Stimulated activated CD4-positive, alpha-beta T cell treated with anti-CD3 and anti-CD28 coated beads, Interleukin-1b, Interleukin-23, amount 100 ng/mL, for 1 hour (primary cell): ENCODE measurements at places on chromosomes 7 and 10.

DNA sequence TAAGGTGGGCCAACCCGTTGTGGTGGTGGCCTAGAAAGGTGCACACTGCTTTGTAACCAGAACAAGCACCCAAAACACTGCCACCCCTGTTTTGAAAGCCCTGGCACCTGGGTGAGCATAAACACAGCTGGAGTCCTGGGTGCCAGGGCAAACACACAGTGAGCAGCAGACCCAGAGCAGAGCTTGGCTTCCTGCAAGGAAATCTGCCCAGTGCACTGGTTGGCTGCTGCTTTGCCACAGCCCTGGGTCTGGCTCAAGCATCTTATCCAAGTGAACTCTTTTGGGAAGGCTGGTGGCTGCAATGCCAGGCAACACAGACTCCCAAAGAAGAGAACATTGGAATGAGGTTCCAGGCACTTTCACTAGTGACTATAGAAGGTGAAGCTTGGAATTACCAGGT is 145.5 kb upstream of the PDE1C start:
- no peak for DNase-seq

DNA sequence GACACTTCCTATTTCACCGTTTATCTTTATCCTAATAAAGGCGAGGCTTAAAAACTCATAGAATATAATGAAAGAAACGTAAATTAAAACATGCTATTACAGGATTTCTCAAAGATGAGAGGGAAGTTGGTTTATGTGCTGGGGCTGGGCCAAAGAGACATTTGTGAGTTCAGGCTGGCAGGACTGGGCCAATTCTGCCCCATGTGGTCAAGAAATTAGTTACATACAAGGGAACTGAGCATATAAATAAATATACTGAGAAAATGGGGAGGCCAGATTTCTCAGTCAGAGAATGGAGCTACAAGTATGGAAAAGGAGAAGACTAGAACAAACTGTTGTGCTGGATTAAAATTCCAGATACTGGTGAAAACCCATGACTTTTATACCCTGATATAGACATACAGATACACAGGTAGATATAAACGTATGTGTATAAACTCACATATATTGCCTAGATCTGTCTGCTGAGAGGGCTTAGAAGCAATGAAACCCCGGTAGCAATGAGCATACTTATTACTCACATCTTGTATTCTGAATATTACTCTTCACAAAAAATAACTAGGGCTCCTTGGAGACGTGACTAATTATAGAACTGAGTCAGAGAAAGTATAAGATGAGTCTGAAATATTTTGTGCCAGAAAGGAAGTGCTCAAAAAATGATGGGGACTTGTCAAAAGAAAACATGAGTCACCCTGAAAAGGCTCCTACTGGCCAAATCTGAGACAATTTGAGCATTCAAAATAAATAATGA is 155.7 kb upstream of the FGFR2 start:
- no peak for DNase-seq

GRCh38 chr10:120705309-120705708 is 145.9 kb upstream of the WDR11 start:
- DNase-seq, result no peak

DNA sequence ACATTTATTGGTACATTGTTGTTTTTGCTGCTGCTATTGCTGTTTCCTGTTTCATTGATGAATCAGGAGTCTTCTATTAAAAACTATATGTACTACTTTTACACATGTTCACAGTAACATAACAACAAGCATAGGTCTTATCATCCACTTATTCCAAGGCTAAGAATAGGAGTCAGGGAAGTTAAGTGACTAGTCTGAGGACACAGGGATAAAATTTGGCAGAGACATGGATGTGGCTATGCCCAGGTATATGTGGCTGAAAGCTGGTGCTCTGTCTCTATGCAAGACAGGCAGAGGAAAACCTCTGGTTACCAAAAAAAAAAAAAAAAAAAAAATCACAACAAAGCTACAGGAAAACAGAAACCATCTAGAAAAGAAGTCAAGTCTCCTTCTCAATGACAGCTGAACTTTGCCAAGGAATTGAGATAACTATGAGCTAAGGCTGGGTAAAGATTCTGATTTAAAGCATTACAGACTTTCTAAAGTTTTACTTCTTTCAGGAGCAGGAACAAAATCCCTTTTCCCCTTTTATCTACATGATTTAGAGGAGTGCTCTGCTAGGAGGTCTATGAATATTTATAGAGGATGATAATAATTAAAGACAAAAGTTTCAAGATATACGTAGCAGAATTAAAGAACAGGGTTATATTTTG is 70.0 kb downstream of the GPR141 start:
- DNase-seq, result no peak

DNA sequence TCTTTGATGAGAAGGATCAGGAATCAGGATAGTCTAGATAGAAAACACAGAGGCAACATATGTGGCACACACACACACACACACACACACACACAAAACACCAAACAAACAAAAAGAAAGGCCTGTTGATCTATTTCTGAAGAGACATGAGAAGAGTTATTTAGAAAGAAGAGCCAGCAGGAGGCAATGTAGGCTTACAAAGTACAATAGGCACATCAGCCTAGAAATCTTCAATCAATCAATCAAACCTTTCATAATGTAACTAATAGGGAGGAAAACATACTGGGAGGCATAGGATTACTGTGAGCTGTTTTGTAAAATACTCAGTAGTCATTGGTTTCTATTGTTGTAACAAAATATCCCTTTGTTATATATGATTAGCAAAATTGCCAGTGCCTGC is 47.3 kb upstream of the TES start:
- DNase-seq, result no peak

DNA sequence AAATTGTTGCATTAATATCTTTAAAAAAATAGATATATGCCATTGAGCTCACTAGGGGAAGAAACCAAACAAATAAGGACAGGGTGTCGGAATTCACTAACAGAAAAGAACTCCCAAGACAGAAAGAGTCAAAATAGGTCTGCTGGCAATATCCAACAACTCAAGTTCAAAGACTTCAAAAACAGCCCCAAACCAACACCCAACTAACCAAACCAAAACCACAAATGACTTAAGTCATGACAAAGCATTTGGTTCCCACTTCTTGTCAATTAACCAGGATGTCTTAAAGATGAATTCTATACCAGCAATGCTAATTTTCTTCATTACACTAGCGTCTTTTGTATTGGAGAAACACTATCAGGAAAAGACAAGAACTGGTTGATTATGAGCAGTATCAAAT is 249.0 kb upstream of the PLXNA4 start:
- no peak for DNase-seq

DNA sequence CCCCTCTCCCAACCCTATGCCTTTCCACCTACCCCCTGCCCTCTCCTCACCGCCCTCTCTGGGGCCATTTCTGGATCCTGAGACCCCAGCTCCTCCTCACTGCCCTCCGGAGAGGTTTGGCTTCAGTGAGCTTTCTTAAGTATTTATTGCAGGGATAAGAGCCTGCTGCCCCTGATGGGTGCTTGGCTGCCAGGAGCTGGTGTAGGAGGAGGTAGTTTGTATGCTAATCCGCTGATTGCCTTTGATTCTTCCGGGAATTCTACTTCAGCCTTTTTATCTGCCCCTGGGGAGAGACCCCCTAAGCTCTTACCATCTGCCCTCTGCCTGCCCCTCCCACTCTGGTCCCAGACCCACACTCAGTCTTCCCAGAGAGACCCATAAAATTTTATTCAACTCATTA is 263.5 kb upstream of the PODXL start:
- no peak for DNase-seq

DNA sequence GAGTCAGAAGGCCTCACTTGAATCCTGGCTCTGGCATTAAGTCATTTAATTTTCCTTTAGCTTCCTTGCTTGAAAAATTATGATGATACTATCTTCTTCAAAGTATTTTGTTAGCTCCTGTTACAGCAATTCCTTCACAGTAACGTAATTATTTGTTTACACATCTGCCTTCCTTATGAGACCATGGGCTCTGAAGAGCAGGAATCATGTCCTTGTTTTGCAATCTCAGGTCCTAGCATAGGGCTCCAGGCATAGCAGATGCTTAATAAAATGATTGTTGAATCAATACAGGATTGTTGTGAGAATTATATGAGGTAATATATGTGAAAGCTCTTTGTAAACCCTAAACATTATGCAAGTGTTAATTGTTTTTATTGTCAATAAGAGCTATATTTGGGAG is 25.5 kb downstream of the KLHDC10 start:
- DNase-seq, result no peak

GRCh38 chr10:101120884-101121653 is 10.0 kb upstream of the TLX1 start:
- DNase-seq, result no peak

- DNase-seq, result no peak
Observed at GRCh38 chr7:108114117-108114841, 15.9 kb downstream of the LAMB4 start.

DNA sequence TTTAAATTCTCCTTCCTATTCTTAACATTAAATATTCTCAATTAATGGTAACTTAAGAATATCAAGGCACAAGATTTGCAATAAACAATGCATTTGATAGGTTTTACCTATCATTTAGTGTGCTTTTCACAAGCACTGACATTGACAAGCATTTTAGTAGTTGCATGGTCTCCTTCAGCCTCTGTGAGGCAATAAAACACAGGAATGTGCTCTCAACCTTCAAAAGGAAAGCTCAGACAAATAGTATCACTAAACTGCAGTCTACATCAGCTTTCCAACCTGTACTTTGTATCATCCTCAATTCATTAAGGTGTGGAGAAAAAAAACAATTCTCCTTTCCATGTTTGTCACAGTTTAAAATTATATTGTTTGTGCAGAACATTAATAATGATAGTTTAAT is 51.1 kb upstream of the TSPAN13 start:
- no peak for DNase-seq

DNA sequence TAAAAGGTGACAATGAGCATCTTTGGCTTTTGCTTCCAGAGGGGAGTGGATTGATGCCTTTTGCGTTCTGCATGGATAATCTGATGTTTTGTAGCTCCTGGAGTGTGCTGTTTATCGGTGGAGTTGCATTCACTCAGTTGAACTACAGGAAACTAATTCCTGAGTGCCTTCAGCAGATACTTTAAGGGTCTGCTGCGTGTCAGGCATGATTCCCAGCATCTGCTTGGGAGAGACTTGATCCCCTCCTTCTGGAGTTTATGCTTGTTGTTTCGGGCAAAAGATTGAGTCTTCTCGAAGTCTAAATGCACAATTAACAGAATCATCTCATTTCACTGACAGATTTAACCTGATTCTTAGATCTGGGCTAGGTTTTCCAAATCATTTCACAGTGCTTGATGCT is 46.2 kb downstream of the CELF2 start:
- DNase-seq, result no peak

DNA sequence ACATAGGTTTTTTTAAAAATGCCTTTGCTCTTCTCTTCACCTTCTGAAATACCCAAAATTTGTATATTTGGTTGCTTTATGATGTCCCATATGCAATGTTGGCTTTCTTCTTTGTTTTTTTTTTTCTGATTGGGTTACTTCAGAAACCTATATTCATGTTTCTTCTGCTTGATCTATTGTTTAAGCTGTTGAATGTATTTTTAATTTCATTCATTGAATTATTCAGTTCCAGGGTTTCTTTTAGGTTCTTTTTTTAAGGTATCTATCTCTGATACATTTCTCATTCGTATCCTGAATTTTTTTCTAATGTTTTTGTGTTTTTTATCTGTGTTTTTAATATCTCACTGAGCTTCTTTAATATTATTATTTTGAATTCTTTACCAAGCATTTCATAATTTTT is 221.0 kb upstream of the MTPN start:
- DNase-seq, result no peak

DNA sequence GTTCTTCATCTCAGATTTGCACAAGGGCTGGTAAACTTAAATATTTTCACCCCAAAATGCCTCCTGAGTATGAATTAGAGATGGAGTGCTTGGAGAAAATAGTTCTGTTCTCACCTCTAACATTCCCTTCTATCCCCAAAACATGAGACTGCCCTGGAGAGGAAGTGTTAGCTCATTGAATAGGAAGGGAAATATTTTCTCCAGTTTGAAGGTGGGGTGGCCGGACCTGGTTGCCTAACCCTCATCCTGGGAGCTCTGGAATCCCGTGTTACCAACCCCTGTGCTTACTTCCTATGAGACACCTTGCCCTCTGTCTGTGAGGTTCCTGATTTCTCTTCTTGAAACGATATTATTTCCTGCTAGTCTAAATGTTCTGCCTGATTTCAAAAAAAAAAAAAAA is 779 bp downstream of the IFIT2 start:
- no peak for DNase-seq

- no peak for DNase-seq
Observed at GRCh38 chr10:47121336-47121735, 178.7 kb upstream of the GDF10 start.

GRCh38 chr7:151308791-151309190 is 32.8 kb upstream of the NUB1 start:
- no peak for DNase-seq

- no peak for DNase-seq
Observed at GRCh38 chr7:36005876-36006275, 147.2 kb upstream of the EEPD1 start.

DNA sequence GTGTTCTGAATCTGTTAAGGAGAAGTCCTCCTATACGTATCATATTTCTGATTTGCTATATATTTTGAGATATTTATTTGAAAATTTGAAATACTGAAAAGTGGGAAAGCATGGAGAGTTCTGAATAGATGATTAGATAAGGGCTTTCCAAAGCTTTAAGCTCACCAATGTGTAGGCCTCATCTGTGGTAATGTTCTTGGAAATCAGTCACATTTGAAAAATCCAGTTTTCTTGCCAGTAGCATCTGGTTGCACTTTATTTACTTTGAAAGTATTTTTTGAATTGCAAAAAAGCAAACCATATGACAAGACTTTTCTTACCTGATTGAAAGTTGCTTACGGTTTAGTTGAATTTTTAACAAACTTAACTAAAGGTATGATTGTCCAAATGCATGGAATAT is 21.7 kb downstream of the ADD3 start:
- no peak for DNase-seq

GRCh38 chr10:129879655-129880054 is 84.4 kb downstream of the EBF3 start:
- no peak for DNase-seq

DNA sequence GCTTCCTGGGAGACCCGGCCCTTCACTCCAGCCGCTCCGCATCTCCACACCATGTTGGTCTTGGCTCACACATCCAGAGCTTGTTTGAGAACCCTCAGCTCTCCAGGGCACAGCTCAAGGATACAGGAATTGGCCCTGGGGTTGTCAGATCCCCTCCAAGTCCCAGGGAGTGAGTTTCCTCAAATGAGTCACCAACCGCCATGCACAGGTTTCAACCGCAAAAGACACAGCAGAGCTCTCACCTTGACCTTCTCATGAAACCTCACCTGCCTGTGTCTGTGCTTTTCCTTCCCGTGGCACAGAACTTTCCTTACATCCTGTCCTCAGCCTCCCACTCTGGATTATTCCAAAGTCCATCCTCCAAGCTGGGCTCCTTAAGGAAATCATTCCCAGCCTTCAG is 20.6 kb downstream of the AZGP1 start:
- DNase-seq, result no peak

GRCh38 chr10:117899181-117899683 is 147.5 kb downstream of the RAB11FIP2 start:
- no peak for DNase-seq

GRCh38 chr7:128427289-128427891 is 17.6 kb upstream of the IMPDH1 start:
- DNase-seq, result no peak
